Activated CD4-positive, alpha-beta T cell treated with anti-CD3 and anti-CD28 coated beads for 48 hours (primary cell): ENCODE measurements at places on chromosomes 5 and 9.

DNA sequence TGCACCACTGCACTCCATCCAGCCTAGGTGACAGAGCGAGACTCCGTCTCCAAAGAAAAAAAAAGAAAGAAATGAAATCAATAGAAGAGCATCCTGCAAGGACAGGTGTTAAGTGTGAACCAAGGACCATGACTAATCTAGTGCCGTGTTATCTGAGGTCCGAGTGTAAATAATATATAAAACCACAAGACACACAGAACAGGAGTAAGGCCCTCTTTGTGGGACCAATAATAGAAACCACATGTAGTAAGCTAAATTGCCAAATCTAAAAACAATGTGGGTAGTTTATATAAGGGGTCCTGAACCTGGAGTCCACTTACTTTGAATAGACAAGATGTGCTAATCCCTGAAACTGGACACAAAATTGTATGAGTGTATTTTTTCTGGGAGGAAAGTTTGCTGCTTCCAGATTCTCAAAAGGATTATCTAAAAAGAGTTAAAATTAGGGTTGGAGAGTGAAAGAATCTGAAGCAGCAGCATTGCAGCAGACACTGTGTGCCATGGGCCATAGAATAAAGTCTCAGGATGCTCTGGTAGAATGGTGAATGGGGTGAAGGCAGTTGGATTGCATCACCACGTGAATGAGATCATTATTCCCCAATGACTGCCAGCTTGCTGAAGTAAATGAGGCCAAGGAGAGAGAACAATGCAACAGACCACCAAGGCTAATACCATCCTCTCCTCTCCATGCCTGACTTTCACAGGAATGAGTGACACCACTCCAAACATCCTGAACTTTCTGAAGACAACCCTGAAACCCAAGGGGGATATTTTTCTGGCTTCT is 222.7 kb downstream of the DCP2 start:
- no peak for DNase-seq

DNA sequence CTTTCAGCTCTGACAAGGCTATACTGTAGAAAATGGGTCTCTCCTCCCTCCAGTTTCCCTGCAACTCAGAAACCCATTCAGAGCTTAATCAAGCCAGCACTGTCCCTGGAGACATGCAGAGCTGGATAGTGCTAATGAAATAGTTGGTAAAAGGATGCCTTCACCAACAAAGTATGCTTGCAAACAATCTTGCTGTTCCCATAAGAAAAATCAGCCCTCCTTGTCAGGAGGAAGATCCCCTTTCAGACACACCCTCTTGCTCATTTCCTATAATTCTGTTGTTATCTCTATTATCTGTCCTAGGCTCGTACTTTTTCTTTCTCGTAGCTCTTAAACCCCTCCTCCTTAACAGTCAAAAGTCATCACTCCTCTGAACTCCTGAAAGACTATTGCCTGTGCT is 9.9 kb upstream of the OSMR start:
- DNase-seq, result no peak

GRCh38 chr5:14326035-14326903 is 183.1 kb downstream of the TRIO start:
- DNase-seq, result no peak

DNA sequence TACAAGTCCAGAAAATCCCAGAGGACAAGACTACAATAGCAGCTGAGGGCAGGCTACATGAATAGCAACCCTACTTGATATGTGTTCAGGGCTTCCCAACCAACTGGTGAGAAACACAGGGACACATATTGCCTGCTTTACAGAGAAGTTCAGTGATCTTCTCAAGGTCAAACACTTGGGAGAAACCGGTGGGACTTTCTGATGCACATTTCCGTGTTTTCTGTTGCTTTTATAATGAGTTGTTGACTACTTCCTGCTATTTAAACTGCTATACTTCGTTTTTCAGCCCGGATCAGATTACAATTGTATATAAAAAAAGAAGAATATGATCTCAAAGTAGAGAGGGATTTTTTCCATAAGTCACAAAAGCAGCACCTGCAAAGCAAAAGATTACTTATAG is 175.1 kb downstream of the SNX18 start:
- no peak for DNase-seq

DNA sequence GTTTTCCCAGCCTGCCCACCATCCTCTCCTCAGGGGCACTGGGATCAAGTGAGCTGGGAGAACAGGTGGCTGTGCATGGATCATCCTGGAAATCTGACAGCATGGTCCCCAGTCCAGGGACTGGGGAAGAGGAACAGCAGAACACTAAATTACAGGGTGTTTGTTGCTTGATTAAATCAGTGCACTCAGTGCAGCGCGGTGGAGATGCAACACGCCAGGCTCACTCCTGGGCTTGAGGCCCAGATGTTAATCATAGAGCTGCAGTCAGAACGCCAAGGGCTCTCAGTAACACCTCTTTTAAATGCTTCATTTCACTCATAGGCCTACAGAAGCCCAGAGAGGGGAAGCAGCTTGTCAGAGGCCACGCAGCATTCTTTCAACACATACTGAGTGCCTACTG is 14.2 kb upstream of the LARP1 start:
- no peak for DNase-seq

GRCh38 chr5:151461312-151461711 is 13.9 kb downstream of the SLC36A1 start:
- no peak for DNase-seq

DNA sequence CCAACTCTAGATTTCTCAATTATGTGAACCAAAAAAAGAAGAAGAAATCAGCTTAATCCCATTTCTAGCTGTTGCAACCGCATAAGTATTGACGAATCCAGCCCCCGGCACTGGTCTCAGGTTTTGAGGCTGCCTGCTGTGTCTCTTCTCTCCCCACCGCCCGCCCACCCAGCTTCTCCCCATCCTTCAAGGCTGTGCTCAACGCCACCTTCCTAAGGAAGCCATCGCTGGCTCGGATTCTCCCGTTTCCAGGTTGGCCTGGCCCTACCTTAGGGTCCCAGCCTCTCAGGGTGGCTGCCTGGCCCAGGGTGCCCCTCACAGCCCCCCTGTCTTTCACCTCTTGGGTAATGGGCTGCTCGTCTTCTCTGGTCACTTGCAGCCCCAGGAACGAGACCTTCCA is 77.8 kb downstream of the HRH2 start:
- DNase-seq, result no peak

GRCh38 chr5:34521628-34522290 is 134.4 kb upstream of the RAI14 start:
- no peak for DNase-seq

DNA sequence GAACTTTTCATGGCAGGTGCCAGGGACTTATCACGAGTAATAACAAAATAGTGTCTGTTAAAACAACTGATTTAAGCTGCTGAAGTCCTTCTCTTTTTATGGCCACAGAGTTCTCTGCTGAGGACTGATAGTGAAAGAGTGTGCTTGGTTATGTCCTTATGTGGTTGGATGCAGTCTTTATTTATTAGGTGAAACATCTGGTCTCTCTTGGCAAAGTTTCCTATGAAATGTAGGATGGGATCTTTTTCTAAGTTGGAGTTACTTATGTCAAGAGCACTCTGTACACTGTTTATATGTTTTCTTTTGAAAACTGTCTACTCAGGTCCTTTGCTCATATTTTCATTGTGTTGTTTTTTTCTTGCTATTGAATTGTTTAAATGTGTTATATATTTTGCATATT is 1816.1 kb upstream of the C9orf72 start:
- DNase-seq, result no peak

GRCh38 chr5:122163121-122164069 is 34.0 kb downstream of the ZNF474 start:
- DNase-seq, result no peak

- no peak for DNase-seq
These were observed 1.3 kb downstream of the SLC25A48 start for GRCh38 chr5:135835766-135836165.

DNA sequence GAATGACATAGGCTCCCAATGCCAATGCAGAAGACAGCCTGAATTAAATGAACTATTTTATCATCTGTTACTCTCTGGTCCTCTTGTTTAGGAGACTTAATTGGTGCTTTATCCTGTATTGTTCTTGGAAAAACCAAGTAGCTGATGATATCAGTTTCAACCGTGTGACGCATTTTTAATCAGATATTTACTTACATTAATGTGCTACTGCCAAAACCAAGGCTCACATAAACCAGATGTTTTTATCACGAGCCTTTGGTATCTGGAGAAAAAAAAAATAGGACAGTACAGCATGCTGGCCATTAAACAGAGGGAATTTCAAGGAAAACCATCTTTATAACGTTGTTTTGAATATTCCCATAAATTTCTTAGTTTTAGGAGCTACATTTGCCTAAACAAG is 90.1 kb downstream of the ICE1 start:
- DNase-seq, result no peak

DNA sequence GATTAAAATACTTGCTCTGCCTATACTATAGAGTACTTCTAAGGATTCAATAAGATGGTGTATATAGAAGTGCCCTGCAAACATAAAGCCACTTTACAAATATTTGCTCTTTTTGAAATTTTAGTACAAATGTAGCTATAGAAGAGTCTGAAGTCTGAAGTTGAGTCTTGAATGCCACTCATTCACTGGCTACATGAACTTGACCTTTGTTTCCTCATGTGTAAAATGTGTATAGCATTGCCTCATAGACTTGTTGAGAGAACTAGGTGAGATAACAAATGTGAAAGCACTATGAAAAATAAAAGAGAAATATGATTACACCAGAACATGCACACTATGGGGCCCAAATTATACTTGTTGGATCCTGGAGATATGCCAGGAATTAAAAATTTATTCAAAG is 244.7 kb downstream of the SEC61B start:
- DNase-seq, result no peak

DNA sequence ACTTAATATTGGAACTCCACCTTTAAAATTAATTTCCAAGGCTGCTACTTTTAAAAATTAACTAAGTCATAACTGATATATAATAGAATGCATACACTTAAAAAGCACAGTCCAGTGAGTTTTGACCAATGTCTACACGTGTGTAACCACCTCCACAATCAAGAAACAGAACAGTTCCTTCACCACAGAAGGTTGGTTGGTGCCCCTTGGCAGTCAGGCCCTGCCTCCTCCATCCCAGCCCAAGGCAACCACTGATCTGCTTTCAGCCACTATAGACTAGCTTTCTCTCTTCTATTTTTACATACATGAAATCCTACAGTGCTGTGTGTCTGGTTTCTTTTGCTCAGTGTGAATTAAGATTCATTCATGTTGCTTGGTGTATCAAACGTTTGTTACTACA is 215.2 kb downstream of the CRB2 start:
- no peak for DNase-seq

DNA sequence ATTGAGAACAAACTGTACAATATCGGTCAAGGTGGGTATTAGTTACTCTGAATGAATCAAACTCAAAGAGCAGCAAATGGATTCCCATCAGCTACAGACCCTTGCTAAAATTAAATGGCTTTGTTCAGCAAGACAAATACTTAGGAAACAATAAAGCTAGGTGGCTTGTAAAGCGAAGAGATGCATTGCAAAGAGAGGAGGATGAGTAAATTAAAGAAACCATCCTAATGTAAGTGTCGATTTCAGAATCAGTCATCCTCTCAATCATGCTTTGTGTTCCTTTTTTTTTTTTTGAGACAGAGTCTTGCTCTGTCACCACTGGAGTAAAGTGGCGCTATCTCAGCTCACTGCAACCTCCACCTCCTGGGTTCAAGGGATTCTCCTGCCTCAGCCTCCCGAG is 359.2 kb upstream of the ZNF462 start:
- no peak for DNase-seq

- DNase-seq, result no peak
These were observed 688.3 kb downstream of the PRR16 start for GRCh38 chr5:121152411-121152810.

GRCh38 chr5:125863579-125863978 is 559.6 kb upstream of the GRAMD2B start:
- no peak for DNase-seq

GRCh38 chr5:99037668-99038067 is 108.9 kb upstream of the CHD1 start:
- DNase-seq, result peak; percentile 17
